Stimulated activated CD8-positive, alpha-beta memory T cell treated with anti-CD3 and anti-CD28 coated beads, Interleukin-15, amount 100 ng/mL, for 24 hours (primary cell): ENCODE measurements at places on chromosomes 6 and 20.

DNA sequence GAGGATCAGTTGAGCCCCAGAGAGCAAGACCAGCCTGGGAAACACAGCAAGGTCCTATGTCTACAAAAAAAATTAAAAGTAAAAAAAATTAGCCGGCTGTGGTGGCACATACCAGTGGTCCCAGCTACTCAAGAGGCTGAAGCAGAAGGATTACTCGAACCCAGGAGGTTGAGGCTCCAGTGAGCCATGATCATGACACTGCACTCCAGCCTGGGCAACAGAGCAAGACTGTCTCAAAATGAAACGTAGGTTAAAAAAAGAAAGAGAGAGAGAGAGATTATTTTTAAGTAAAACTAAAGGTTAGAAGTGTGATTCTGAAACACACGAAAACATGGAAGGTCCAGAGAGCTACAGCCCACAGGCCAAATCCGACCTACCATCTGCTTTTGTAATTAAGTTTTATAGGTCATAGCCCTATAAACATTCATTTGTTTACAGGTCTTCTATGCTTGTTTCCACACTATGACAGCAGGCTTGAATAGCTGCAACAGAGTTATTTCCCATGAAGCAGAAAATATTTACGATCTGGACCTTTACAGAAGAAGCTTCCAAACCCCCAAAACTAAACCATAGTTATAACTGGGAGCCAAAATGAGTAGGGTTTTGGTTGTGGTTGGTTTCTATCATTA is 279.7 kb downstream of the GMDS start:
- no peak for DNase-seq

- DNase-seq, result no peak
Measured at GRCh38 chr6:84524636-84525035, 239.8 kb downstream of the TBX18 start.

- DNase-seq, result no peak
Measured at GRCh38 chr6:3958255-3958654, 109.1 kb downstream of the FAM50B start.

DNA sequence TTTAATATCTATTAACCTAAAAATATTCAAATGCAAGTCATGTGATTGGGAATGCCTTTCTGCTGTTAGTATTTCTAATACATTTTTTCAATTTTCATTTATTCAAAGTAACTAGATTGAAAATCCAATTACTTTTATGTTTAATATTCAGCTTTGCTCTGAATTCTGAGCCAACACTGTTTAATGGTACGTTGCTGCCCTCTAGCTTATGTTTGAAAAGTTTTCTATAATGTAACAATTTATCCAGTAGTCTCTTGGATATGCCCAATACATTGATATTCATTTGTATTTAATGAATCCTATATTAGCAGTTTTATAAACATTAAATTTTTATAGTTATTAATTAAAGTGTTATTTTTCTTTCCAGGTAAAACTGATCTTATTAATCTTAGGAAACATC is 47.4 kb downstream of the LGSN start:
- no peak for DNase-seq

DNA sequence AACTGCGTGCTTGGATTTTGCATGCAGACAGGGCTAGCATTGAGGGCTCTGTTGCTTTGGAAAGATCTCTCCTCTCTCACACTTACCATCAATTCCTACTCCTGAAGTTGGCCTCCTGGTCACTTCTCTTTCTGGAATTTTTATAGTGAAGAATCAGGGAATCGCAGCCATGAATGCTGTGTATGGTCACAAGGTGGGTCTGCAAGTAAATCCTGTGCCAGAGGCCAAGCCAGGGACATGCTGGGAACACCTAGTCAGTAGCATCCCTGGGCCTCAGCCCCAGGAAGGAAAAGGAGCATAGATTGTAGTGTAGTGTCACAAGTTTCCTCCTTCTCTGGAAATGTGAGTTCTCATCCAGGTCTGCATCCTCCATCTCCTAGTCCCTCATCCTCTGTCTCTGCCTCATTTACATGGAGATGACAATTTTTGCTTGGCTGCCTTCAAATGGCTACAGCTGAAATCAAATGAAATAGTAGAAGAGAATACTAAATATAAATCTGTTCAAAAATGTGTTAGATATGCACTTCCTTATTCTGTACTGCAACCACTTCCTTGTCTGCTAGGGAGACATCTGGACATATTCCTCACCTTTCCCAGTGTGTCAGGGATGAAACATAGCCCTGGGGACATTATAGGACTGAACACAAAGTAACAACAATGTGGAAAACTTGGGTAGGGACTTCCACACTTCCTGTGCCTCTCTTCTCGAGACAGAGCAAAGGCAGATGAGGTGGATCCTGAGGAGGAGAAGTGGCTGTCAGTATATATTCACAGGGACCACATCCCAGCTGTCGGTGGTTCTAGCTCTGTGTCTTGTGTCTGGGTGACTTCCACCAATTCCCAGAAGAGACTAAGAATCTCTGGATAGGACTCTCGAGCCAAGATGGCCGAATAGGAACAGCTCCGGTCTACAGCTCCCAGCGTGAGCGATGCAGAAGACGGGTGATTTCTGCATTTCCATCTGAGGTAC is 17.0 kb downstream of the CST9 start:
- no peak for DNase-seq

- DNase-seq, result no peak
Measured at GRCh38 chr6:109008537-109009235, 86.0 kb downstream of the SESN1 start.

DNA sequence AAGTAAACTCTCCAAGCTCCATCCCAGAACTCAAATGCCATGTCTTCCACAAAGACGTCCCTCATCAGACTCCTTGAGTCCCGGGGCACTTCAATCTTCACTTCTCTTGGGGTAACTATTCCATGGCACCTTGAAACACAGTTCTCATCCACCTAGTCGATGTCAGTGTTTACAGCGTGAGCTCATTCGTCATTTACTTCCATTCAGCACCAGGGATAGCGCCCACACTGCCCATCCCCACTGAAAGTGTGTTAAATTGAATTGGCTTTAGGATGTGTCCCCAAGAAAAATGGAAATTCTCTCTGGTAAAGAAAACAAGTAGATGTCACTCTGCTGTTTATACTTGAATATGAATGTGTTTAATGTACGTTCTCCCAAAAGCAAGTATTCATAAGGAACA is 31.3 kb downstream of the KCNK15 start:
- DNase-seq, result no peak

- no peak for DNase-seq
Measured at GRCh38 chr20:36744764-36745191, 1.1 kb downstream of the NDRG3 start.

GRCh38 chr6:113809826-113810225 is 47.3 kb upstream of the MARCKS start:
- DNase-seq, result no peak

- DNase-seq, result no peak
Measured at GRCh38 chr20:2693286-2694007, 867 bp downstream of the EBF4 start.

DNA sequence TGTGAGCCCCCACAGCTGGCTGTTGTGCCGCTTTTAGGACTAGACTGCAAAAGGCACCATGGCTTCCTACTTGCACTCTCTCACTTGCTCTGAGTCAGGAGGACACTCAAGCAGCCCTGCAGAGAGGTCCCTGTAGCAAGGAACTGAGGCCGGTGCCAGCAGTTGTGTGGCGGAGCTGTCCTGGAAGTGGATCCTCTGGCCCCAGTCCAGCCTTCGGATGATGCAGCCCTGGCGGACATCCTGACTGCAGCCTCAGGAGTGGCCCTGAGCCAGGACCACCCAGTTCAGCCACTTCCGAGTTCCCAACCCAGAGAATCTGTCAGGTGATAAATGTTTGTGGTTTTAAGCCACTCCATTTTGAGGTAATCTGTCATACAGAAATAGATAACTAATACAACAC is 17.5 kb downstream of the CTCFL start:
- no peak for DNase-seq

- no peak for DNase-seq
Measured at GRCh38 chr20:58054780-58055373, 173.6 kb downstream of the ANKRD60 start.

GRCh38 chr20:60999250-60999649 is 252.8 kb upstream of the CDH4 start:
- no peak for DNase-seq

DNA sequence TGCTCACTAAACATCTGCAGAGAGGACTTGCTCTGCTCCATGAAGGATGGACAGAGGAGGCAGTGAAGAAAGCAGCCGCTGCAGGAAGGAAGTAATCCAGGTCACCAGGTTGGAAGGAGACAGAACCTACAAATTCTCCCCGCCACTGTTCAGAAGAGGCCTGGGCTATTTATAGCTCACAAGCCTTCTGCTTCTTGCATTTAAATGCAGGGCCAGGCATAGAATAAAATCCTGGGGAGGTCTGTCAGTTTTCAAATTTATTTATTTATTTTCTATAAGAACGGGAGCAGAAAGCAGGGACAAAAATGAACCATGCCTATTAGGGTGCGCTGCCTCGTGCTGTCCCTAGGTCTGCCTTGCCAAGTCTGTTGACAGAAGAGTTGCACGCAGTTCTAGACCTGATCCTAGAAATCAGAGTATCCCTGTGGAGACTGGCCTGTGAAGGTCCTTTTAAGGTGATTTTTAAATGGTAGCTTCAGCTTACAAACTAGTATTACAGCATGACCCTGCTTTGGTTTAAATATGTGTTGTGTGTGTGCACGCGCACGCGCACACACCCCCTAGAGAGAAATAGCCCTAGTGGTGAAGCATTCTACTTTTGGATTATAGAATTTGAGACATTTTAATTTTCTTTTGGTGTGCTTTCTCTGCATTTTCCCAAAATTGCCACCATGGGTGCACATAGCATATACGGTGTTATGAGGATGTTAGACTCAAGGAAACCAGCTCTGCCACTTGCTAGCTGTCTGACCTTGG is 19.5 kb downstream of the RIMS4 start:
- no peak for DNase-seq

DNA sequence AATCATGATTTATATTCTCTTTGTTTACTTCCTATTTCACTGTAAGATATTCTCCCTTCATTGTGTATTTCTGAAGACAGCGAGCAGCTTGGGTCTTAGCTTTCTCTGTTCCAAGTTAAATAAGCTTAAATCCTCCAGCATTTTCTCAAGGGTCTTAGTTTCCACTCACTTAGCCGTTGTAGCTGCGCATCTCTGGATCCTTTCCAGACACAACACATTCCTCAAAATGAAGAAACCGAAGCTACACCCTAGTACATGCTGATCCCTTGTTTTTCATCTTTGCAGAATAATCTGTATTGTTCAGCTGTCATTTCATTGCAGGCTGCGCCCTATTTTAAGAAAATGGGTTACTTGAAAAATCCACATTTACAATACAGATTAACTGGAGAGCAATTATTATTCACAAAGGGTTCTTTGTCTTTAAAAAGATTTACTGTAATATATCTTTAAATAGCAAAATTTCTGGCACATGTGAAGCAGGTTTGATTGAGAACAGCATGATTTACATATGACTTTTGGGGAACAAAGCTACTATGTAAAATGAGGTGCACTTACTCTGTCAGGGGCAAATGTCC is 375.8 kb downstream of the QKI start:
- DNase-seq, result no peak

DNA sequence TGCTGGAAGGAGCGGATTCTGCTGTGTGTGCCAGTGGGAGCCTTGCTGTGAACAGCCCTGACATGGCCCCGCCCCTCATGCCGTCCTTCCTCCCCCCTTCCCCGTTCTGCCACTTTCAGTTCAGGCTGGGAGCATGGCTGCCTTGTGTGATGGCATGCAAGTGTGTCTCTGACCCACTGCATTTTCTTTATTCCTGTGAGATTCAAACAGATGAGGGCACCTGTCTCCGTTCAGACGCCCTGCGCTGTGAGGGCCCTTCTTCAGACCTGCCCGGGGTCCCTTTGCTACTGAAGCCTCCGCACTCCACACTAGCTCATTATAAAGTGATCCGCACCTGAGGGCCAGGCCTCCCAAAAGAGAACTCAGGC is 88.3 kb downstream of the TAF4 start:
- DNase-seq, result no peak

DNA sequence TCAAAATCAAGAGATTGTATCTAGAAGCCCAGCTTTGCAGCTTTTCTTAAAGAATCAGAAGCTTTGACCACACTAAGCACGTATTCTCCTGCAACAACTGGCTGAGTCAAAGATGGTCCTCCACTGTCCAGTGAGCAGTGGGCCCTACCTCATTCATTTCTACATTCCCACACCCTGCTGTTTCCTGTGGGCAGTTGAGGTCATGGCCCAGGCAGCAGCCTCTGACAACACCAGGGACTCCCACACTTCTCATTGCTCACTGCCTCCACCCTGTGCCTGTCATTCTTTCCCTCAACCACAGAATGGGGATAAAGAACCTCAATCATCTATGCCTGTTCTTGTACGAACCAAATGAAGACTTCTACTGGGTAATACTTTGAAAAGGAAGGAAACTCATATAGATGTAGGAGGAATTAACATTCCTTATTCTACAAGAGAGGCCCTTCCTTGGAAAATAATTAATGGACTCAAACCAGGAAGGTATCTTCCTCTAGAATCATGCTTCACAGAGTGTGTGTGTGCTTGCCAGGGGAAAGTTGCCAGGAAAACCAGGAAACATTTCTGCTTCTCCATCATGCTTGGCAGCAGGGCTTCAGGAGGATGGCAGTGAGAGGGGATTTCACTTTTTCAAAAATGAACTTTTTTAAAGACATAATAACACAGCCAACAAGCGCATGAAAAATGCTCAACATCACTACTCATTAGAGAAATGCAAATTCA is 191.7 kb upstream of the RIN2 start:
- no peak for DNase-seq

- no peak for DNase-seq
Measured at GRCh38 chr6:139647016-139647415, 272.6 kb upstream of the CITED2 start.

DNA sequence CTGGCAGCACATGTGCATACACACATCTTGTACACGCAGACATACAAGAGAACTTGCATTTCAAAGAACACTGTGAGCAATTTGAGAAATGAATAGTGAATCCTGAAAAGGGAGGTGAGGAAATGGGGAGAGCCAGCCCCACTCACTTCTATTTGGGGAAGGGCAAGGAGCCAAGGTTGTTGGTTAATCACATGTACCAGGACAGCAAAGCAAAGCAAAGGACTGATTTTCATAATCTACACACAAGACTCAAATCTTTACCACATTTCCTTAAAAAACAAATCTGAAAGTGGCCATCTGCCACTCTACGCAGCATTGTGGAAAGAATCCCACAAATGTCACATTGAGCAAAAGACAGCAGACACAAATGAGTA is 35.0 kb upstream of the KIF16B start:
- DNase-seq, result no peak

DNA sequence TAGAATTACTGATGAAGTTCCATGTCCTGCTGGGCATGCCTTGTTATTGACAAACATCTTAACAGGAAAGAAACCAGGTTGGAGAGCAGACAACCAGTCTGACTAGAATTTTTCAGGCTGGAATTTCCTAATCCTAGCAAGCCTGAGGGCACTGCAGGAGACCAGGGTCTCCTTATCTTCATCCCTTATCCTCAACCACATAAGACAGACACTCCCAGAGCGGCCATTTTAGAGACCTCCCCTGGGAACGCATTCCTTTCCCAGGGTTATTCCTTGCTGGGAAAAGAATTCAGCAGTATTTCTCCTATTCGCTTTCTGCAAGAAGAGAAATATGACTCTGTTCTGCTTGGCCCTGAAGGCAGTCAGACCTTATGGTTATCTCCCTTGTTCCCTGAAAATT is 803.7 kb downstream of the GRIK2 start:
- DNase-seq, result no peak

- no peak for DNase-seq
Measured at GRCh38 chr6:142935553-142936517, 9.1 kb downstream of the HIVEP2 start.
